ENCODE measurements at places on chromosomes 1 and 21. TPM values are rescaled to one million over a fixed set of nuclear protein-coding genes. Genes with fewer than 3 reads are reported as not detected.

The S100A12 gene
- total RNA-seq: 2.7 TPM

The VWA5B1 gene
- 0.12 TPM for total RNA-seq

The VWA1 gene
- 49.5 TPM for total RNA-seq

The PER3 gene
- 18.5 TPM for total RNA-seq

The OR2T35 gene
- not detected for total RNA-seq

The OR2L8 gene
- not detected for total RNA-seq

The SPRR1A gene
- total RNA-seq: not detected

The TCHH gene
- not detected for total RNA-seq

The EFHD2 gene
- total RNA-seq: 15.5 TPM

The CD34 gene
- total RNA-seq: 93.7 TPM

The SEMA6C gene
- 36.4 TPM for total RNA-seq

The AMY2A gene
- not detected for total RNA-seq

The RGSL1 gene
- not detected for total RNA-seq

The ODF2L gene
- 12.3 TPM for total RNA-seq

The SPRR2E gene
- not detected for total RNA-seq

The SLC26A9 gene
- total RNA-seq: 5.8 TPM

The PLCH2 gene
- not detected for total RNA-seq

The KMO gene
- 0.12 TPM for total RNA-seq

The C1orf185 gene
- not detected for total RNA-seq

The FNBP1L gene
- 38.8 TPM for total RNA-seq

The SYDE2 gene
- total RNA-seq: 25.2 TPM

The NBPF1 gene
- 10.8 TPM for total RNA-seq

The SPRR4 gene
- total RNA-seq: not detected

The AK2 gene
- total RNA-seq: 110 TPM

The CRP gene
- 0.29 TPM for total RNA-seq

The GUCA2A gene
- total RNA-seq: not detected

The ADAM30 gene
- not detected for total RNA-seq

The LCE2B gene
- not detected for total RNA-seq

The DHX9 gene
- 51.7 TPM for total RNA-seq

The PDPN gene
- total RNA-seq: 15.4 TPM

The AHCTF1 gene
- 39.7 TPM for total RNA-seq

The PHLDA3 gene
- total RNA-seq: 33.4 TPM

The MAD2L2 gene
- 20.1 TPM for total RNA-seq

Measured in heart left ventricle (tissue), 16 donors.